B cell (primary cell): ENCODE measurements at places on chromosomes 6 and 20. TPM values are rescaled to one million over a fixed set of nuclear protein-coding genes. Genes with fewer than 3 reads are reported as not detected.

TRAPPC3L gene
- polyA plus RNA-seq: not detected in 2 replicates

LTV1 gene
- polyA plus RNA-seq: 7.8 and 19.8 TPM in 2 replicates

ARHGAP40 gene
- not detected in 2 replicates for polyA plus RNA-seq

GRCh38 chr20:13249798-13250170 is 28.7 kb downstream of the ISM1 start:
- no peak overlapping the region for H3K4me3 ChIP-seq
- no peak for DNase-seq
- H3K27ac ChIP-seq: no peak overlapping the region
- H3K27me3 ChIP-seq: no peaks in the 10 kb centered on the region

DNA sequence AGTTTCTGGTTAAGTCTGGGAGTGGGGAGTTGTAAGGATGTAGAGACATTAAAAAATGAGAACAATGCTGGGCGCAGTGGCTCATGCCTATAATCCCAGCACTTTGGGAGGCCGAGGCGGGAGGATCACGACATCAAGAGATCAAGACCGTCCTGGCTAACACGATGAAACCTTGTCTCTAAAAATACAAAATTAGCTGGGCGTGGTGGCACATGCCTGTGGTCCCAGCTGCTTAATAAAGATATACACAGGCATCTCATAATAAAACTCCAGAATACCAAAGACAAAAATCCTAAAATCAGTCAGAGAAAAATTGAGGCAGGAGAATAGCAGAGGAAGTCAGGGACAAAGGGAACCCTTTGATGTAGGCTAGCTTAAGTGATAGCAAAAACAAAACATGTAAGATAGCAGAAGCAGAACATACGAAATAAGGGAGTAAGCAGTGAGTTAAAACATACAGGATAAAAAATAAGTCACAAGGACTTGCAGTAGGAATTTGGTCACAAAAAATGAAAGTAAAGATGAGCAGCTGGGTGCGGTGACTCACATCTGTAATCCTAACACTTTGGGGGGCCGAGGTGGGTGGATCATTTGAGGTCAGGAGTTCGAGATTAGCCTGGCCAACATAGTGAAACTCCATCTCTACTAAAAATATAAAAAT is 23.6 kb downstream of the DDX43 start:
- H3K27me3 ChIP-seq: no peaks in the 10 kb centered on the region
- H3K36me3 ChIP-seq: no peaks in the 10 kb centered on the region
- H3K27ac ChIP-seq: no peak overlapping the region
- no peaks in the 10 kb centered on the region for H3K4me1 ChIP-seq

DNA sequence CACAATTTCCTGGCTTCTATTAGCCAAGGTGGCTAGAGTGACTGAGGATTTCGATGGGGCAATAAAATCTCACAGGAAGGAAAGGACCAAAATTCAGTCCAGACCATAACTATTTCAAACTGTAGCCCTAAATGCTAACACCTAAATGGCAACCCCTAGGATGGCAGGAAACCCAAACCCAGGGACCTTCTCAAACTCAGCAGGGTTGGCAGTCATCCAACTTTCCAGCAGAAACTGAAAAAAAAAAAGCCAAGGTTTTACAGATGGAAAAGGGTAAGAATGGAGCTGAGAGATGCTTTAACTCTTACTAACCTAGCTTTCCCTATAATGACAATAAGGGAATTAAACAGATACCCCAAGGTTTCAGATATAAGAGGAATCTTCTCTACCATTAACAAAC is 10.5 kb downstream of the IBTK start:
- H3K27ac ChIP-seq: no peak overlapping the region
- no peak overlapping the region for H3K4me3 ChIP-seq
- DNase-seq: no peak
- no peaks in the 10 kb centered on the region for H3K27me3 ChIP-seq

DNA sequence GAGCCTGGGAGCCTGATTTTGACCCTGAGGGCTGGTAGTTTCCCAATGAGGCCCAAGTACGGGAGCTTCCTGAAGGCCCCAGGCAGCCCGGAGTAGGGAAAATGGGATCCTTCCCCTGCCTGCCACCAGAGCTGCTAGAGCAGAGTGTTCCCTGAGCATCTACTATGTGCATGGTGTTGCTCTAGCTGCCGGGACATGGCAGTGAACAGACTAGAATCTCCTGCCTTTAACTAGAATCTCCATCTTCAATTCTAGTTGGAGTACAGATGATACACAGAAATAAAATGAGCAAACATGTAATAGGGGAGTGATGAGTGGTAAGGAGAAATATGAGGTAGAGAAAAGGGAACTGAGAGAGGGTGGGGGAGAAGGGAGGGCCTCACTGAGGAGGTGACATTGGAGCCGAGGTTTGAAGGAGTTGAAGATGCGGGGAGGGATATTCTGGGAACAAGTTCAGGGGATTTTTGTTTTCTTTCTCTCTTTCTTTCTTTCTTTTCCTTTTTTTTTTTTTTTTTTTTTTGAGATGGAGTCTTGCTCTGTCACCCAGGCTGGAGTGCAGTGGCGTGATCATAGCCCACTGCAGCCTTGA is 18.5 kb downstream of the VSTM2L start:
- H3K27me3 ChIP-seq: peaks cover 5% of the 10 kb centered on the region
- H3K4me1 ChIP-seq: peaks cover 18% of the 10 kb centered on the region

DNA sequence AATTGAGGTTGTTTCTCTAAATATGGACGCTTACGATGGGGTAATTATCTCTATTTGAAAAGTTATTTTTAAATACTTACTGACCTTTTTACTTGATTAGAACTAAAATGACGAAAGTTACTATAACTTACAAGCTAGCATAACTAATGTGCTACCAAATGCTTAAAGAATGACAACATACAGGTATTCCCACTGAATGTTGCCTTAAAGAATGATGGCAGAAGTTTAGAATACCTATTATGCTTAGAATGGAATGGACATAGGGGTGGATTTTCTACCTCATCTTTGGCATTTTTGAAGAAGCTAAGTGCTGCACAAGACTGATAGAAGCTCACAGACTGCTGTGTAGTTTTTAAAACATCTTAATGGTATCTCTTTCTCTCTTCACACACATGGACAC is 284.8 kb downstream of the THBS2 start:
- H3K27ac ChIP-seq: no peak overlapping the region
- no peak overlapping the region for H3K4me3 ChIP-seq
- no peaks in the 10 kb centered on the region for H3K4me1 ChIP-seq
- no peak for DNase-seq

DNA sequence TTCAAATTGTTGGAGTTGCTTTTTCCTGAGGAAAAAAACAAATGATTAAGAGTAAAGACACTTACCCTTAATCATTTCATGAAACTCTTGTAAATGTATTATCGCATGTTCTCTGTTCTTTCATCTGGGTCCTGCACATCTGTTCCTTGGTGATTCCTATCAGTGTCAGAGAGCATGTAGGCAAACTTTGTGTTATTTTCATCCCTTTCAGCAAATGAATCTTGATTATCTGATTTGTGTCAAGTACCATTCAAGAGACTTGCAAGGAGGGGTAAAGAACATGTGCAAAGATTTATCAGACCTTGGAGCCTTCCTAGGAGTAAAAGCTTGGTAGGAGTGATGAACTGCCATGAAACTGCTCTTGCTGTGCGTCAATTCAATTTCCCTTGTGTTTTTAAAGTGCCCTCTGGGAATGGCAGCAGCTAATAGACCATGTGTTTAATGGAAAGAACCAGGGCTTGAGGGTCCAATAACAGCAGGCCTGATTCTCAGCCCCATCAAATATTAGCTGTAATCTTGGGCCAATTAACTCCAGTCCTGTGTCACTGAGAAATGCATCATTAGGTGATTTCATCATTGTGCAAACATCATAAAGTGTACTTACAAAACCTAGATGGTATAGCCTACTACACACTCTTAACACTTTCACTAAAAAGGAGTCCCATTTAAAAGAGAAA is 118.9 kb upstream of the CEP85L start:
- H3K27ac ChIP-seq: no peak overlapping the region

- no peaks in the 10 kb centered on the region for H3K4me1 ChIP-seq
- no peak for DNase-seq
- no peak overlapping the region for H3K4me3 ChIP-seq
- no peaks in the 10 kb centered on the region for H3K36me3 ChIP-seq
- no peaks in the 10 kb centered on the region for H3K27me3 ChIP-seq
Observed at GRCh38 chr6:112218563-112218962, 35.8 kb downstream of the LAMA4 start.

GRCh38 chr20:56801971-56802755 is 173.1 kb downstream of the TFAP2C start:
- H3K27ac ChIP-seq: no peak overlapping the region
- no peaks in the 10 kb centered on the region for H3K4me1 ChIP-seq
- no peaks in the 10 kb centered on the region for H3K36me3 ChIP-seq
- no peak overlapping the region for H3K4me3 ChIP-seq
- H3K27me3 ChIP-seq: no peaks in the 10 kb centered on the region
- DNase-seq: no peak

- peak overlapping the region; percentile 94 for H3K27ac ChIP-seq
- peak overlapping the region; percentile 24 for H3K4me3 ChIP-seq
- DNase-seq: peak; percentile 79
- H3K4me1 ChIP-seq: peaks cover 81% of the 10 kb centered on the region
- no peaks in the 10 kb centered on the region for H3K36me3 ChIP-seq
Observed at GRCh38 chr6:14638906-14639761, 521.6 kb downstream of the CD83 start.
